HS-5 (cell line): ENCODE measurements at places on chromosomes 4 and X.

DNA sequence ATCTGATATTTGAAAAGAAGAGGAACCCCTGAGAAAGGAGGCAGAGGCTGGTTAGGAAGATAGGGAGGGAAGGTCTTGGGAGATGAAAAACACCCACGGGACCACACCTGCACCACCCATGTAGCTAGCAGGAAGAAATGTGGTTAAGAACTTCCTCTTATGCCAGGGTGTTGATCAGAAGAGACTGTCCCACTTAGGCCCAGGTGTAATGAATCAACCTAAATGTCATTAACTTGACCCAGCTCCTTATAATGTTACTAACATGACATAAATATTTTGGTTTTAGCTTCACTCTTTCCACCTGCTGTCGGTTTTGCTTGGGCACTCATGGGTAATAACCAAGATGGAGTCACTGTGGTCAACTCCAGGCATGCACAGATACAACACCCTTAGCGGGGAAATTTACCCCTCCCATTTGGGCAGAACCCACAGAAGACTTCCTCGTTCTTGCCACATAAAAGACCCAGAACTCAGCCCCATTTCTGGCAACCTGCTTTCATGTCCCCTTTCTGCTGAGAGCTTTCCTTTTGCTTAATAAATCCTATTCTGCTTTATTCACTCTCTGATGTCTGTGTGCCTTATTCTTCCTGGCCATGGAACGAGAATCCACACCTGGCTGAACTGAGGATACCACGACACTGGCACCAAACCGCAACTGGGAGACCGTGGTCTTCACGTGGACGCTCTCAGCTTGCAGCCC, 46.8 kb downstream of the ZNF141 start:
- DNase-seq: no peak

DNA sequence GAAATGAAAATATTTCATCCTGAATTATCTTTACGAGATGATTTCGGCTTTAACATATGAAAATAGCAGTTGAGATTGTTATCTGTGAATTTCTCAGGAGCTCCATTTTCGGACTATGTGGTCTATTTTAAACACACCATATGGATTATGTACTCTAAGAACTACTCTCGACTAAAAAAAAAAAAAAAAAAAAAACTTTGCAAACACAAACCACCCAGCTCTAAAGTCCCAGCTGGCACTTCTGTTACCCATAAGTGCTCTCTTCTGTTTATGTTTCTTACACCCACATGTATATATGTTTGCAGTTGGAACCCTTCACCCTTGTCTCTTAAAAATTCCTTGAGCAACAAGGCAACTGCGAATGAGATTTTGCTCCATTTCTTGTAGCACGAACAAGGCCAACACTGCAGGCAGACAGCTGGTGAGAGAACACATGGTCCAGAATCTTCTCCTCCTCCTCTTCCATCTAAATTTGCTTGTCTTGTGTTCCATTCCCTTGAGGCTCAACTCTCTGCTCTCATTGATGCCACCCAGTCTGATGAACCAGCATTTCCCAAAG, 172.7 kb upstream of the HCCS start:
- DNase-seq: no peak

DNA sequence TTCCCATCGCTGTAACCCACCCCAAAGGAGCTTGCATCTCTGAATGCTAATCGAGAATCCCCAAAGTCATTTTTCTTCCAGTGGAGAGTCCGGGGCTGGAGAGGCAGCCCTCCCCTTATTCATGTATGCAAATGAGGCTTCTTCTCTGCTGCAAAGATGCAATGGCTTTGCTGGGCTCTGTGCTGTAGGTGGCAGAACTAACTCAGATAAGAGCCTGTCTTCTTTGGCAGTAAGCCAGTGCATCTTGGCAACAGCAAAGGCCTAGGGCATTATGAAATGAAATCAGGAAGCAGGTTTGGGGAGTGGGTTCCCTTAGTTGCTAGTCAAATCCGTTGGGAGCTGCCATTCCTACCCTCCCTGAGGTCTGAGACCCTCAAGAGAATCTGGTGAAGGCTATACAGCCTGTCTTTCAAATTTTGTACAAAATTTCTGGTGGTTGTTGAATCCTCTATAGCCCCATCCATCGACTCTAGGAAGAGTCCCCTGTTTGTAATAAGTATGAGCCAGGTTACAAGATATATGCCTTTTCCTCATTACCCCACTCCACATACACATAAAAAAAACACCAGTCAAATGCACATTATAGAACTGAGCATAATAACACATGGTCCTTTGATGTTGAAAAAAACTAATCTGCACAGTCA, 290.6 kb upstream of the TAPT1 start:
- peak; percentile 19 for DNase-seq

- no peak for DNase-seq
Observed at GRCh38 chrX:14028473-14028872, 1.2 kb downstream of the GEMIN8 start.

GRCh38 chr4:55358668-55359067, 12.6 kb downstream of the SRD5A3 start:
- DNase-seq: peak; percentile 74

- peak; percentile 46 for DNase-seq
Observed at GRCh38 chrX:154074199-154074598, 23.3 kb downstream of the MECP2 start.

GRCh38 chrX:135910251-135910650, 16.7 kb downstream of the SAGE1 start:
- DNase-seq: no peak

DNA sequence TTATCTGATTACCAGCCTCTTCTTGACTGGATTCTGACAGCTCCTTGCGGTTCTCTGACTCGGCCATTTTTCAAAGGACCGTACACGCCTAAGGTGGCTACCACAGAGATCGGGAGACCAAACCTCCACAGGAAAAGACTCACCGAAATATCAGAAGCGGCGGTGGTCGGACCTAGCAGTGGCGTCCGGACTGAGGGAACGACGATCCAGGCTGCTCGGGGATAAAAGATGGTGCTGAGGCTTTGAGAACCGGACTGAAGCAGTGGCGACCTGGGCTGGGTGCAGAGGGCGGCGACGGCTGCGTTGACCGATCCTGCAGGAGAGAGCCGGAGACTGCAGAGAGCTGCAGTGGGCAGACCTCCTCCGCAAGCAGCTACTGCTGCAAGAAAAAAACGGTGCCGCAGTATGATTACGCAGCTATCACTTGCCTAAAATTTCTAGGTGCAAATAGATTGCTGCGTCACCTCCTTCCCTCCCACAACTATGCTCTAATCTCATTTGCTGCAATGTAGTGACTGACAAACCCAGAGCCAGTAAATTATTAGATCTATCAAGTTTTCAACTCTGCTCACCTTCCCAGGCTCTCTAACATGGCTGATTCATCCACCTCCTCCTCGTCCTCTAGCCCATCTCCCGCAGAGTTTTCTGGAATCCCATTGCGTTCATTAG, at the start of gene NAP1L2:
NAP1L2 (minus strand) TSS at position 426 of the 669 bp plus-strand sequence; CDS start at position 67, 359 bp downstream.
- no peak for DNase-seq

DNA sequence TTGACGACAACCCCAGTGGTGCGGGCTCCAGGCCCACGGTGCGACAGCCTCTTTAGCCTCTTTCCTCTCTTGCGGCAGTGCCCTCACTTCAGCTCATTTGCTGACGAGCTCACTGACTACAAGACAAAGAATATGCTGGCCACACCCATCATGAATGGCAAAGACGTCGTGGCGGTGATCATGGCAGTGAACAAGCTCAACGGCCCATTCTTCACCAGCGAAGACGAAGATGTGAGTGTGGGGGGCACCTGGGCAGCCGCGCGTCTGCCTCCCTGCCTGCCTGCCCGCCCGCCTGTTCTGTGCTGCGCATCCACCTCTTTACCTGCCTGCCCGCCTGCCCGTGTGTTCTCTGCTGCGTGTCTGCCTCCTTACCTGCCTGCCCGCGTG, 9.2 kb downstream of the PDE6B start:
- no peak for DNase-seq

DNA sequence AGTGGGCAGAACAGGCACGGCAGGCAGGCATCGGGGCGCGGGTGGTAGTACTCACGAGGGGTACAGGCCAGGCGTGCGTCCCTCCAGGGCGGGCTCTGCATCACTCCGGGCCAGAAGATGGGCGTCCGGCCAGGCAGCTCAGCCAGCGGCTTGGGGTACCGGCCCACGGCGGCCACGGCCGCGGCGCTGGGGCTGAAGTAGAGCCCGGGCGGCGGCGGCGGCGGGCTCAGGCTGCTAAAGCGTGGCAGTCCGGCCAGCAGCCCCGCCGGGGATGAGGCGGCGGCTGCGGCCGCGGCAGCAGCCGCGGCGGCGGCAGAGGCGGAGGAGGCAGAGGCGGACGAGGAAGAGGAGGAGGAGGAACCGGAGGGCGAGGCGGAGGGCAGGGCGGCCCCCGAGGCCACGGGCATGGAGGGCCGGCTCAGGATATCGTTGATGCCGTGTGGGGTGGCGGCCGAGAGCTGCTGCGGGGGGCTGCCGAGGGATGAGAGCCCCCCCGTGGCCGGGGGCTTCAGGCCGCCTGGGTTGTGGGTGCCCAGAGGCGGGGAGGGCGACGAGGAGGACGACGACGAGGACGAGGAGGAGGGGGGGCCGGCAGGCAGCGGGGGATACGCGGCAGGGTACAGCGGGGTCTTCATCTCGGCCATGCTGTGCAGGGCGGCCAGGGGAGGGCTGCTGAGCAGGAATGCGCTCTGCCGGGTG, 1.4 kb downstream of the NKX6-1 start:
- no peak for DNase-seq

- DNase-seq: no peak
Observed at GRCh38 chrX:153537526-153538295, 20.3 kb downstream of the ATP2B3 start.

DNA sequence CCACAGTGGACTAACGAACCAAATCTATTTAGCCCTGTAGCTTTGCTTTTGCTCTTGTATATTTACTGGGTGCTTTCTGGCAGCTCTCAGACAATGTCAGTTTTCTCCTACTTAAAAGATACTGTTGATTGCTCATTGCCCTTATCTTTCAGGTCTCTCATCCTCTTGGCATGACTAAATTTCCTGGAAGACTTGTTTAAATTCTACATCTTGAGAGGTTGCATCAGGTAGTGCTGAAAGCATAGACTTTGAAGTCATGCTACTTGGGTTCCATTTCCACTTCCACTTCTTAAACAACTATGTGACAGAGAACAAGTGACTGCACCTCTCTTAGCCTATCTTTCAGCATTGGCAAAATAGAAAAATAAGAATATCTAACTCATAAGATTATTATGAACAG, 8.4 kb downstream of the TDO2 start:
- no peak for DNase-seq

DNA sequence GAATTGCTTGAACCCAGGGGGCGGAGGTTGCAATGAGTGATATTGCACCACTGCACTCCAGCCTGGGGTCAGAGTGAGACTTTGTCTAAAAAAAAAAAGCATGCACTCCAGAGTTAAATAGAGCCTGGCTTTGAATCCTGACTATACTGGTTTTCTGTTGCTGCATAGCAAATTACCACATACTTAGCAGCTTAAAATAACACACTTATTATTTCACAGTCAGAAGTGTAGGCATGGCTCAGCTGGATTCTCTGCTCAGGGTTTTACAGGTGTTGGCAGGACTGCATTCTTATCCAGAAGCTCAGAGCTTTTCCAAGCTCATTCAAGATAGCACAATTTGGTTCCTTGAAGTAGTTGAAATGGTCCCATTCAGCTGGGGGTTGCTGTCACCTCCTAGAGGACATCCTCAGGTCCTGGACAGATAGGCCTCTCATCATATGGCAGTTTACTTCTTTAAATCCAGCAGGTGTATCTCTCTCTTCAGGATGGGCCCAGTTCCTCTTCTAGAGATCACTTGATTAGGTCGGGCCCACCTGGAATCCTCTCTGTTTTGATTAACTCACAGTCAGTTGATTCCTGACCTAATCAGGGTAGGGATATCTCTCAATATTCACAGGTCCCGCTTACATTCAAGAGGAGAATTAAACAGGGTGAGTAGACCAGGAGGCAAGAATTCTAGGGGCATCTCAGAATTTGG, 26.8 kb downstream of the DOCK11 start:
- DNase-seq: no peak

DNA sequence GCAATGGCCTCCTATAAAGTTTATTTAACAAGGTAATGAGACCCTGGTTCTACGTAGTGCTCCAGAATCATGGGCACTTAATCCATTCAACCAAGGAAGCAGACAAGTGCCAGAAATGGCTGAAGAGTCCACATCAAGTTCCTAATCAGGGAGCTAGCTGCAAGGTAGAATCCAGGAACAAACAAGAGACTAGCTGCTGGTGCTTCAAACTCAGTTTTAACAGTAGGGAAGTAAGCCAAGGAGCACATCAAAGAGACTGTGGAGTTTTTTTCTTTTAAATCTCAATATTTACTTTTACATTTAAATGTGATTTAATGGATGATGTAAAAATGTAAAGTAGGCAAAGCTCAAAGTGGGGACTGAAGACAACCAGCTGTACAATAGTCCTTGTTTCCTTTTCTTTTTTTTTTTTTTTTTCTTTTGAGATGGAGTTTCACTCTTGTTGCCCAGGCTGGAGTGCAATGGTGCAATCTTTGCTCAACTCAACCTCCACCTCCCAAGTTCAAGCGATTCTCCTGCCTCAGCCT, 630.4 kb downstream of the CCSER1 start:
- no peak for DNase-seq

DNA sequence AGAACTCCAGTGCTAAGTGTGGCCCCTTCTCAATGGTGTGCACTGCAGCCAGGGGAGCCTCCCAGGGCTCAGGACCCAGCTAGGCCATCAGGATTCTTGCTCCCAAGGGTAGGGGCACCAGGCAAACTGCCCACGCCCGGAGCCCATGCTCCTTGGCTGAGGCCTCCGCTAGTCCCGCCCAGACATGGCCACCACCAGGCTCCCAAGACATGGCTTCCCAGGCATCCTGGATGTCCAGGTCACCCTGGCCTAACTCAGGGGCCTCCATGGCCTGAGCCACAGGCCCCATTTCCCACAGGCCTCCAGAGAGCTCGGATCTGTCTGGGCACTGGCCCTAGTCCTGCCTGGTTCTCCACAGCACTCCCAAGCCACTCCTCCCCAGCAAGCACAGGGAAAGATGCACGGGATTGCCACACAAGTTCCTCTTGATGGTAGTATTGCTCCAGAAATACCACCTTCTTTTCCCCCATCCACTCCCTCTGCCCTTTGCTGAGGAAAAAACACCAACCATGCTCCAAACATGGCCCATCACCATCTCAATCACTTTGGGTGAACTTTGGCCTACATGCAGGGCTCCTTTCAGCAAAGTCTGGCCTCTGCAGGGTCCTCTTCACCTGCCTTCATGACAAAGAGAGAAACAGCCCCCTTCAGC, 274.7 kb upstream of the AGTR2 start:
- no peak for DNase-seq

- DNase-seq: no peak
Observed at GRCh38 chr4:154942176-154942575, 161.1 kb downstream of the RBM46 start.

- DNase-seq: no peak
Observed at GRCh38 chrX:69309074-69309792, 144.0 kb upstream of the PJA1 start.
